ENCODE measurements at places on chromosomes 1 and 21.

- no peak for DNase-seq
Measured at GRCh38 chr21:32135401-32136363, 143.2 kb downstream of the MIS18A start.

GRCh38 chr21:26710155-26710554 lies 135.1 kb downstream of the ADAMTS1 start:
- no peak for DNase-seq

GRCh38 chr1:241376701-241377100 lies 19.7 kb upstream of the RGS7 start:
- no peak for DNase-seq

DNA sequence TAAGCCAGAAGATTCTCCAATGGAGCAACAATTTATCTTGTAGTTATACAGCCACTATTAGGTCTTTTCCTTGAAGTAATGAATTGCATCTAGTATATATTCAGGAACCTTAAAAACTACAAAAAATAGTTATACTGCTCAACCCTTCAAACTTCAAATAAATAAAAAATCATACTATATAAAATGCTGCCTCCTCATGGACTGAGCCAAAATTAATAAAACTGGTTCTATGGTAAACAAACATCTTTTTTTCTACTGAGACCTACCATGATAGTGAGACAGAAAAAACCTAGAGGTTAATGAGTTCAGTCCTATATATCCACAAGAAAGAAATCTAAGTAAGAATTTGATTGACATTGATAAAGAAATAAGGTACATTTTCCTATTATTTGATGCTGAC lies 67.7 kb downstream of the GPATCH2 start:
- DNase-seq, result no peak

GRCh38 chr1:16092097-16092922 lies 18.9 kb upstream of the FAM131C start:
- no peak for DNase-seq

GRCh38 chr1:6414881-6415626 lies 4.7 kb downstream of the HES2 start:
- DNase-seq, result no peak

Measured in stimulated activated CD4-positive, alpha-beta T cell treated with anti-CD3 and anti-CD28 coated beads, Interleukin-1b, Interleukin-23, amount 100 ng/mL, for 4 hours (primary cell).